ENCODE measurements at places on chromosomes 4 and X. TPM values are rescaled to one million over a fixed set of nuclear protein-coding genes. Genes with fewer than 3 reads are reported as not detected.

GRCh38 chr4:48321312-48321711 is 20.0 kb upstream of the SLAIN2 start:
- no peak for DNase-seq
- no peaks in the 10 kb centered on the region for H3K4me1 ChIP-seq
- H3K27ac ChIP-seq = no peak overlapping the region
- no peak overlapping the region for H3K4me3 ChIP-seq
- no peaks in the 10 kb centered on the region for H3K36me3 ChIP-seq
- H3K27me3 ChIP-seq = peaks cover 8% of the 10 kb centered on the region

DNA sequence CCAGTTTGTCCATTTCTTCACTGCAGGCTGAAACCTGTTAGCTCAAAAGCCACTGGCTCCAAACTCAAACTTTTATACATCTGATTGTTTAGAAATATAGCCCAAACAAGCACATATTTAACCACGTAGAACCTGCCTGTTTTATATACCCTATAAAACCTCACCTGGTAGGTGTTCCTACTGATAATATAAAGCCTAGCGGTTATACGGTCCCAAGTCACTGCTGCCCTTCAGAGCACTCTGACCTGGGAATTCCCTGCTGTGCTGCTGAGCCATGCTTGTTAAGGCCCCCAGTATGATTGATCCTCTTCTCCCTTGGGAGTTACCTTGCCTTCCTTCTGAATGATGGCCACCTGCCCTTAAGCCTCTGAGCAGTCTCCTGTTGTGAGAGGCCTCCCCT is 432.8 kb upstream of the LCORL start:
- no peak overlapping the region for H3K4me3 ChIP-seq
- H3K4me1 ChIP-seq = no peaks in the 10 kb centered on the region
- no peaks in the 10 kb centered on the region for H3K36me3 ChIP-seq

- H3K4me1 ChIP-seq = no peaks in the 10 kb centered on the region
- no peaks in the 10 kb centered on the region for H3K36me3 ChIP-seq
- peaks cover 8% of the 10 kb centered on the region for H3K27me3 ChIP-seq
- no peak overlapping the region for H3K4me3 ChIP-seq
- no peak for DNase-seq
Observed at GRCh38 chr4:129239088-129239487, 143.1 kb downstream of the C4orf33 start.

GRCh38 chrX:69221239-69222102 is 56.2 kb upstream of the PJA1 start:
- no peak overlapping the region for H3K4me3 ChIP-seq
- no peak overlapping the region for H3K27ac ChIP-seq
- no peak for DNase-seq
- H3K4me1 ChIP-seq = no peaks in the 10 kb centered on the region
- H3K27me3 ChIP-seq = no peaks in the 10 kb centered on the region

DNA sequence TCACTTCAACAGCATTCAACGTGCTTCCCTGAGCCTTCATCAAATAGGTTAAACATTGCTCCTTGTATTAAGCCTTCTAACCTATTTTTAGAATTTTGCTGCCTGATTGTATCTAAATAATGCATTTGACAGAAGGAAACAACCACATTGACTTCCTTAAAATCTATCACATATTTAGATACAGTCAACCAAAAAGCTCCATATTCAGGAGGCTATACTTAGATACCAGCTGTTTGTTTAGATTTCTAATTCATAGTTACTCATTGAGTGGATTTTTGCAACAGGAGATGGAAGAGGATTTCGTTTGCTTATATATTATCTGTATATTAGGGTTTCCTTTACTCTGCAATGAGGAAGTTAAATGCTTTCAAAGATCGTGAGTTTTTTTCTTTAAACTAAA is 241.1 kb upstream of the PPP1R2C start:
- no peak overlapping the region for H3K27ac ChIP-seq
- no peaks in the 10 kb centered on the region for H3K27me3 ChIP-seq
- H3K36me3 ChIP-seq = no peaks in the 10 kb centered on the region
- peaks cover 4% of the 10 kb centered on the region for H3K4me1 ChIP-seq
- no peak for DNase-seq

DNA sequence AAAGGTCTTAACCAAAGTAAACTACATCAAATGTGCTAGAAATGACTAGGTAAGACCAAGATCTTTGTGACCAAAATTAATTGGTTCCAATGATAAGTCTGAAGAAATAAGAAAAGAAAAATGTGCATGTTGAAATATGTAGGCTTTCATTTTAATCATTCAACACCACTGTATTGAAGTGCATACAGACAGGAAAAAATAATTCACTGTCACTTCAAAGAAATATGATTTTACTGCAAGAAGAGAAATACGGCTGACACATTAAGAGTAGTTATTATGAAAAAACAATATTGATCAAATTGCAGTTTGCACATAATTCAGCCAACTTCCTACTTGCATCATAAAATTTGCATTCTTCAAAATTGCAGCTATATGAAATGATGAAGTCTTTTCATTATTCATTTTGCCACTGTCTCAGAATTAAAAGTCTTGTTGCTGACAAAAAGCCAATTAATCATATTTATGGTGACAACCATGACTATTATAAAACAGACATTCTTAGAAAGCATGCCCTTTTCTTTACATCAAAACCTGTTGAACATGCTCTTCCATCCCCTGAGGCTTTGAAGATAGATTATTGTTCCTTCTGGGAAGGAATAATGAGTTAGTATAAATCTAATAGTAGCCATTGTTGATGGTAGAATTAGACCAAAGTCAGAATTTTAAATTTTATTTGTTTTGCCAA is 405.9 kb upstream of the MAD2L1 start:
- H3K4me1 ChIP-seq = no peaks in the 10 kb centered on the region
- no peaks in the 10 kb centered on the region for H3K36me3 ChIP-seq
- no peak for DNase-seq
- no peaks in the 10 kb centered on the region for H3K27me3 ChIP-seq

- no peak overlapping the region for H3K4me3 ChIP-seq
- H3K27me3 ChIP-seq = no peaks in the 10 kb centered on the region
- DNase-seq = no peak
- H3K27ac ChIP-seq = no peak overlapping the region
- no peaks in the 10 kb centered on the region for H3K36me3 ChIP-seq
Observed at GRCh38 chr4:37767546-37767945, 58.9 kb upstream of the PGM2 start.

DNA sequence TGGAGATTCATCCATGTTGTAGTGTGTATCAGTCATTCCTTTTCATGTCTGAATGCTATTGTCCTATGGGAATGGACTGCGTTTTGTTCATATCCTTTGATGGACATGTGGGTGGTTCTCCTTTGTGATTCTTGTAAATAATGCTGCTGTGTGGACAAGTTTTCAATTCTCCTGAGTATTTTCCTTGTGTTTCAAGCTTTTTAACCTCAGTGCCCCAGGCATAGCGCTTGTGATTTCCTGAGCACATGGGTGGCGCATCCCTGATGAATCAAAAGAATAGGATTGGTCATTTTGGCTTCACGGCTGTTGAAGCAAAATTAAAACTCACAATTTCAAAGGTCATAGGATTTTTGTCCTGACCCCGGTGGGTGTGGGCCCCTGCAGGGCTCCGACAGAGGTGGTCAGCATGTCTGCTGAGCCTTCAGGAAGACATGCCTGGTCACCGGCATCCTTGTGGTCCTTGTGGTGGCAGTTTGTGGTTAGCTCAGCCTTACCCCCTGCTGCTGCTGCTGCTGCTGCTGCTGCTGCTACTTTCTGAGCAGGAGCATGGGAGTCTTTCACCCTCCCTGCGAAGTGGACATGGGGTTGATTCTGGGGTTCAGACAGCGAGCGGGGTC is 30.0 kb downstream of the SHROOM2 start:
- no peaks in the 10 kb centered on the region for H3K4me1 ChIP-seq
- H3K4me3 ChIP-seq = no peak overlapping the region
- H3K36me3 ChIP-seq = no peaks in the 10 kb centered on the region
- H3K27ac ChIP-seq = no peak overlapping the region
- peaks cover 20% of the 10 kb centered on the region for H3K27me3 ChIP-seq
- DNase-seq = no peak

GRCh38 chr4:25928379-25929297 is 14.6 kb downstream of the SMIM20 start:
- peaks cover 5% of the 10 kb centered on the region for H3K4me1 ChIP-seq
- no peak for DNase-seq
- no peaks in the 10 kb centered on the region for H3K27me3 ChIP-seq
- no peak overlapping the region for H3K27ac ChIP-seq

DNA sequence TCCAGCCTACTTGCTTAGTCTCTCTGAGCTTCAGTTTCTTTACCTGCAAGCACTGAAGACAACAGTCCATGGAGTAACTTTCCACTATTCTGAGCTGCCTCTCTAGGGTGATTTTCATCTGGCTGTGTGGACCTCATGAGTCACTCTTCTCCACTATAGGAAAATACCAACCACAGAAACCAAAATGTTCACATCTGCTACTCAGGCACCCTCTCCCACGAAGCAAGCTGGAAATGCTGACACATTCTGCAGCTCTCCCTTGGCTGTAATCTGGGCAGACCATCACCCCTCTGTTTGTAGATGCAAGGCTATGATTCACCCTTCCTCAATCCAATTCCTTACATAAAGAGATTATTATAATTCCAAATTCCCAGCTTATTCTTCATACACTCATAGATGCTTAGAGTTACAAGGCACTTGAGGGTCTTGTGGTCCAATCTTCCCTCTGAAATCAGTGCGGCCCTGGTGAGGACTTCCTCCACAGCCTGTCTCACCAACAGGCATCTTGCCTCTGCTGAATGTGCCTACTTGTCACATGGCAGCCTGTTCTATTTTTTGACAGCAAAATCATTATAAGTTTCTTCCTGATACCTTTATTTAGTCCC is 97.0 kb upstream of the LNX1 start:
- no peak overlapping the region for H3K4me3 ChIP-seq
- H3K27me3 ChIP-seq = peaks cover 3% of the 10 kb centered on the region
- H3K27ac ChIP-seq = no peak overlapping the region

DNA sequence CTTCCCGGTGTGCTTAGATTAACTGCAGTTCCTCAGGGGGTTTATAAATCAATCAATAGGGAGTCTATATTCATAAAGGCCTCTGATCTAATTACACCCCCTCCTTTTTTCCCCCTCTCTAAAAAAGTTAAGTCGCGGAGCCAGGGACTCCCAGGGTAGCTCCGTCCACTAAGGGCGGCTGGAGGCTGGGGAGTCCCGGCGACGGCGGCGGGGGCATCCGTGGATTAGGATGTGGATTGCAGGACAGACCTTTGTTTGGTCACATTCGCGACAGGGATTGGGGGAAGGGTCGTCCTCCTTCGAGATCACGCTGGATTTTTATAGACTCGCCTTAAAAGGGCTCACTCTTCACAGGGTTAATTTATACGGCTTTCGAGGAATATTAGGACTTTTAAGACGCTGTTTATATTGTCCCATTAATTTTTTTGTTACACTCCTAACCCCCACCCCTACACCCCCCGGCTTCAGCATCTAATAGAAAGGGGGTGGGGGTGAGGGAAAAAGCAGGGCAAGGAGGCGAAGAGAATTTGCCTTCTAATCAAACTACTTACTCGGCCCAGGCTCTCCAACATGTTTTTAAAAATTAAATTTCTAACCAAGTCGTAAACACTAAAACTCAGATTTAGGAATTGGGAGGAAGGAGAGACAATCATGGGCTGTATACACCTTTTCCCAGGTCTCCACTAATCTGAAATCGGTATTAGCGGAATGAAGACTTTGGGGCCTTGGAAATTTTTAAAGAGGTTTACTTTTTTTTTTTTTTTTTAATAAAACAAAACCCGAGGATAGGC is 8.5 kb downstream of the PITX2 start:
- no peak overlapping the region for H3K27ac ChIP-seq
- H3K4me1 ChIP-seq = peaks cover 6% of the 10 kb centered on the region
- H3K4me3 ChIP-seq = no peak overlapping the region
- H3K27me3 ChIP-seq = peaks cover 86% of the 10 kb centered on the region

DNA sequence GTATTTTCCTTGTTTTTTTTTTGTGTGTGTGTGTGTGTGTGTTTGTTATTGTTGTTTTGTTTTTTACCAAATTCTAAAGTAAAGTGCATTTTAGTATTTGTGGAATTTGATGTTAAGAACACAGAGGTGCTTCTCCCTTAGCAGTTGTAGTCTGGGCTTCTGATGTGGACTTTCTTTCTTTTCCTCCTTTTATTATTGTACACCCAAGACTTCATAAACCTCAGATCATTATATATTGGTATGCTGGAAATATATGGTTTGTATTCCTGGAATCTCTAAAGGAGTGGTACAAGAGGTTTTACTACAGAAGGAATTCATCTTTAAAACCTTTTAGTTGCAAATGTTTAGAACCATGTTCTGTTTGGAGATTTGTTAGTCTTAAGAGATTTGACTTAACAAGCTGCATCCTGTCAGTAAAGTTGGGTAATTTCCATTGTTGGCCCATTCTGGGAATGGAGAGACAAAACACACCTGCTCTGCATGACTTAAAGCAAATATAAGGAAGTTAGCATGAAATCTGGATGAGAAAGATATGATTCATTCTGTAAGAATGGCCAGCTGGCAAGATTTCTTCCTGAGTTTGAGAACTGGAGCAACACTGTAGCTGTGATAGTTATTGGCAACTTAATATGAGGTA is 64.0 kb downstream of the SMAD1 start:
- H3K36me3 ChIP-seq = no peaks in the 10 kb centered on the region
- no peak for DNase-seq
- H3K27me3 ChIP-seq = peaks cover 7% of the 10 kb centered on the region
- no peak overlapping the region for H3K4me3 ChIP-seq
- H3K27ac ChIP-seq = no peak overlapping the region
- H3K4me1 ChIP-seq = no peaks in the 10 kb centered on the region

DNA sequence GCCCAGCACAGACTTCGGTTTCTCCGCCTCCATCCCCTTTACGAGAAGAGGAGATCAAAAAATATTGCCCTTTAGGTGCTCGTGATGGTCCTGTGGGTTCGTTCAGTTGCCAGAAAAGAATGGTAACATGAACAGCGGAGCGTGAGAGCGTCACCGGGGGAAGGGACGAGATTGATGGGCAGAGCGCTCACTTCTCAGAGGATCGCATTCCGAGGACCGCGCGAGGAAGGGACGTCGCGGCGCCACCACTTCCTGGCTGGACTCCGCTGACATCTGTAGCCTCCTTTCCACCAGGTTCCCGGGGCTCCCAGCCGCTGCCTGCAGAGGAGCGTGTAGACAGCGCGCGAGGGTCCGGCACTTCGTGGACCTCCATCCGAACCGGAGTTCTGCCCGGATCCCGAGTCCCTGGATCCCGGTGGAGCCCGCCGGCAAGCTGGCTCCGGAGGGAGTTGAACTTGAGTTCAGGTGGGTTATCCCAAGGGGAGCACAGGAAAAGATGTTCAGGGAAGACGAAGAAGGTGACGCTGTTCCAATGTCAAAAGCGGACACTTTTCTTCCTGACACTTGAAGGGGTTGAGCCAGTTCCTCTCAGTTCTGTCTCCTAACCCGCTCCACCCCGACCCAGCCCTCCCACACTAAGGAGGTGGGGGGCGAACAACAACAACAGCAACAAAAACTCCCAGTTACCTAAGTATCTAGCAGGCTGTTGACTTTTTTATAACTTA is 484 bp downstream of the GALNTL6 start:
- no peaks in the 10 kb centered on the region for H3K36me3 ChIP-seq
- H3K27me3 ChIP-seq = peaks cover 8% of the 10 kb centered on the region

- no peak for DNase-seq
- peaks cover 26% of the 10 kb centered on the region for H3K36me3 ChIP-seq
- peaks cover 45% of the 10 kb centered on the region for H3K4me1 ChIP-seq
- no peak overlapping the region for H3K4me3 ChIP-seq
Observed at GRCh38 chrX:110241816-110242215, 76.1 kb downstream of the AMMECR1 start.

The SUPT20HL1 gene
- total RNA-seq = not detected

The RRAGB gene
- 7.5 TPM for total RNA-seq

The ESX1 gene
- total RNA-seq = not detected

The NSG1 gene
- total RNA-seq = 7.0 TPM

The BGN gene
- not detected for total RNA-seq

The S100G gene
- total RNA-seq = not detected

The GPRASP1 gene
- total RNA-seq = 1.6 TPM

The TGIF2LX gene
- total RNA-seq = not detected

All from activated CD4-positive, alpha-beta memory T cell treated with anti-CD3 and anti-CD28 coated beads, Interleukin-2, amount 10 ng/mL, durations not matched to agents 7 days and 5 days (primary cell).